Activated CD8-positive, alpha-beta memory T cell treated with anti-CD3 and anti-CD28 coated beads for 24 hours (primary cell): ENCODE measurements at places on chromosomes 12 and 14.

DNA sequence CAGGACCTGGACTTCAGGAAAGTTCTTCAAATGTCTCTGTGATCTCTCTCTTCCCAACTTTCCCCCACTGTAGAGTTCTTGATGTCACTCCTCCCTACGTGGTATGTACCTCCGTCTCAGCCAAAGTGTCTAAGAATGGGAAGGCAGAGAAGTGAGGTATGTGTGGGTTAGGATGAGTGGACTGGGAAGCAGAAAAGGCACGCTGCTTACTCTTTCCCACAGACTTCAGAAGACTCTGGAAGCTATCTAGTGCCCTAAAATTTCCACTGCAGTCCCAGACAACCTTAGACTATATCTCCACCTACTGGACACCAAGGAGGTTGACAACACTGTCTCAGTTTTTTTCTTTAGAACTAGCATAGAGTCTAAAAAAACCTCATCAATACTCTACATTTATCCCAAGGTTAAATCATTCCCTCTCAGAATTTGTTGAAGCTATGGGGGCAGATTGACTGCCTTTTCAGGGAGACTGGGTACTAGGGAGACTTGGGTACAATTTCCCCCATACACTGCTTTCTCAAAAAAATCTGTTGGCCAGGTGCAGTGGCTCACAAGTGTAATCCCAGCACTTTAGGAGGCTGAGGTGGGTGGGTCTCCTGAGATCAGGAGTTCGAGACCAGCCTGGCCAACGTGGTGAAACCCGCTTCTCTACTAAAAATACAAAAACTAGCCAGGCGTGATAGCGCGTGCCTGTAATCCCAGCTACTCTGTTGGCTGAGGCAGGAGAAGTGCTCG is 20.6 kb upstream of the ITGA5 start:
- no peak for DNase-seq

DNA sequence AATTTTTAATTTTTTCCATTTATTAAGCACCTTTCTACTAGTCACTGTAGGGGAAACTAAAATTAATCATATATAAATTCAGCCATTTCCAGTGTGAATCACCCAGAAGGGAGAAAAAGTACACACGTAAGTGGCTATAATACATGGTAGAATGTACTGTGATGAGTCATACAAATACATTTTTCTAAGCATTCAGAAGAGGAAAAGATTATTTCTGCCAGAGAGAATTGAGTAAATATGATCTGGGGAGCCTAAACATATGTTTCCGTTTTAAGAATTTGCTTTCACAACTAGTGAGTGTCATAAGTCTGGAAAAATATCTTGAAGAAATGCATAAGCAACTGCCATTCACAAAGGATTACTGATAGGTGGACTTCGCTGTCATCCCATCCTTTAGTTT is 102.8 kb downstream of the TGFB3 start:
- no peak for DNase-seq

- DNase-seq, result no peak
Measured at GRCh38 chr14:34211732-34212131, 250.3 kb downstream of the SPTSSA start.

- peak; percentile 26 for DNase-seq
Measured at GRCh38 chr14:50402965-50403364, 6.3 kb upstream of the CDKL1 start.

DNA sequence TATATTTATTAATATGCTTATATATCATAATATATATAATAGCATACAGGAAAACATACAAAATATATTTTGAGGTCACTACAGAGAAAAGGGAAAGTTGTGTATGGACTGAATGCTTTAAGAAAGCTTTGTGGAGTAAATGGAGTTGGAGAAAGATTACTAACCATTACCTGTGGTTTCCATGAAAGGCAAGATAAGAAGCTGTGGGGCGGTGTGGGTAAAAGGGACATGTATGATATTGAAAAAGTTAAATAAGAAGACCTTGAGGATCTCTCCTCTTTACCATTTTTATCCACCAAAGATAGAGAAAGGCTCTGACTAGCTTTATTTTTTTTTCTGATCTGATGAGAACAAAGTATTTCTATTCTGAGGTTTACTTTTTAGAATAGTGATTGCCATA is 404.4 kb downstream of the TRHDE start:
- no peak for DNase-seq
